NCI-H1930 (cell line): ENCODE measurements at places on chromosomes 5 and 9.

GRCh38 chr9:126361810-126362238 lies 35.2 kb downstream of the MVB12B start:
- DNase-seq, result no peak

DNA sequence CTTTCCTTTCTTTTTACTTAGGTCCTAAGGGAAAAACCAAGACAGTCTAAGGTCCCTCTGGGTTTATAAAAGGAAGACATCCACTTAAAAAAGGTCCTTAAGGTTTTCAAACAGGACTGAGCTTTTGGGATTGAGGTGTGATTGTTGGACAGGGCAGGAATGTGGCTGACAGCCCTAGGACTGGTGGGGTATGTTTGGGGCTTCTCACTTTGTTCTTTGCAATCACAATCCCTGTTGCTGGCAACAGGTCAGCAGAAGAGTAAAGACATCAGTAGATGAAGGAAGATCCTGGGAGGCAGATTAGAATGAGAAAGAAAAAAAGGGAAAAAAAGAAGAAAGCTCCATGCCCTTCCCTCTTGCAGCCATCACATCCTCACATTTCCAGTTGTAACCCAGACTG lies 101.4 kb upstream of the TARS1 start:
- DNase-seq, result no peak

DNA sequence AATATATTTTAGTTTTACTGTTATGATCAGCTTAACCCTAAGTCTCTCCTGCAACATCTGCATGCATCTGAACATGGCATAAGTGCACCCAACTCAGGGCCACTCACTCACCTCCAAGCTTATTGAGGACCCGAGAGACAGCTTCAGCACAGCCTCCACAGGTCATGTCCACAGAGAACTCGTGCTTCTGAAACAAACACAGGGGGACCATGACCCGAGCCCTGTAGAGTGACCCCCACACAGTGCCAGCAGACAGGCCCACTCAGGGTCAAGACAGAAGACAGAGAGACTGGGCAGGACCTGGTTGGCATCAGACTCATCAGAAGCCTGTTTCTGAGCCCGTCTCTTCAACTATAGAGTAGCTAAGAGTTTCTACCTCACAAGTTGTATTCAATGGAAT lies 6.8 kb downstream of the ATOX1 start:
- no peak for DNase-seq

DNA sequence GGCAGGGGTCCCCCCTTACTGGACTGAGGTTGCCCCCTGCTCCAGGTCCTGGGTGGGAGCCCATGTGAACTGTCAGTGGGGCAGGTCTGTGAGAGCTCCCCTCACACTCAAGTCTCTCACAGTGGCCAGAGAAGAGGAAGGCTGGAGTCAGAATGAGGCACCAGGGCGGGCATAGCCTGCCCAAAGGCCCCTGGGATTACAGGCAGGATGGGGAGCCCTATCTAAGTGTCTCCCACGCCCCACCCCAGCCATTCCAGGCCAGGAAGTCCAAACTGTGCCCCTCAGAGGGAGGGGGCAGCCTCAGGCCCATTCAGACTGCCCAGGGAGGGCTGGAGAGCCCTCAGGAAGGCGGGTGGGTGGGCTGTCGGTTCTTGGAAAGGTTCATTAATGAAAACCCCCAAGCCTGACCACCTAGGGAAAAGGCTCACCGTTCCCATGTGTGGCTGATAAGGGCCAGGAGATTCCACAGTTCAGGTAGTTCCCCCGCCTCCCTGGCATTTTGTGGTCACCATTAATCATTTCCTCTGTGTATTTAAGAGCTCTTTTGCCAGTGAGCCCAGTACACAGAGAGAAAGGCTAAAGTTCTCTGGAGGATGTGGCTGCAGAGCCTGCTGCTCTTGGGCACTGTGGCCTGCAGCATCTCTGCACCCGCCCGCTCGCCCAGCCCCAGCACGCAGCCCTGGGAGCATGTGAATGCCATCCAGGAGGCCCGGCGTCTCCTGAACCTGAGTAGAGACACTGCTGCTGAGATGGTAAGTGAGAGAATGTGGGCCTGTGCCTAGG lies at the start of gene CSF2:
CSF2 (plus strand) TSS at position 559 of the 783 bp plus-strand sequence; CDS start at position 594, 35 bp downstream.
- DNase-seq, result no peak

DNA sequence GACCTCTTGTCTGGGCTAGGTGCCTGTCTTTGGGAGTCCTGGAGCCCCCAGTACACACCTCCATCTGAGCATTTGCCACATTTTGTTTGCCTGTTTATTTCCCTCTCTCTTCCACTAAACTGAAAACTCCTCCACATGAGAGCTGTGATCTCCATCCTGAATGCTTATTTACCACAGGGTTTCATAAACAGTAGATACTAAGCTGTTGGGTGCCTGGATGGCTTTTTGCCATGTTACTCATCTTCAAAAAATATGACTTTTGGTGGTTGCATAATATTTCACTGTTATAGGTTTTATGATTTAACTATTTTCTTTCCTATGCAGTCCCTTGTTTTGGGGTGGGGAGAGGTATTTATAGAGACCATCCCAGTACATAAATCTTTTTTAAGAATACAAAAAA lies 99.6 kb downstream of the APBA1 start:
- DNase-seq, result no peak

GRCh38 chr5:873328-873727 lies 19.3 kb downstream of the BRD9 start:
- no peak for DNase-seq

- DNase-seq, result no peak
Measured at GRCh38 chr5:144581044-144581443, 410.4 kb downstream of the KCTD16 start.

GRCh38 chr5:171595801-171596231 lies 176.4 kb downstream of the FGF18 start:
- DNase-seq, result no peak

DNA sequence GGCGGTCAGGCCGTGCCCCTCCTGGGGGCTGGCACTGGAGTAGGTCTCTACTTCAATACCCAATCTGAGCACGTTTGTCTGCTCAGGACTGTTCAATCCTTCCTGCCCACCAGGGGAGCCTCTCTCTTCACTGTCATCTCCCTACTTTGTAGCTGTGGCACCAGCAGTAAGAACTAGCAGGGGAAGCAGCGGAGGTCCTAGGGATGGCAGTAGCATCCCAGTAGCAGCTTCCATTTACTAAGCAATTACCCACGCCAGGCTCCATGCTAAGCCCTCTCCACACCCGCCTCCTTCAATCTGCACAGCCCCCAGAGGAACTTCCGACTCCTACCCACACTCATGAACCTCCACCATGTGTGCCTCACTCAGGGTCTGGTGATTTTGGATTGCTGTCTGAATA lies 31.7 kb downstream of the FSTL4 start:
- DNase-seq, result no peak

- no peak for DNase-seq
Measured at GRCh38 chr5:53963958-53964357, 346.4 kb downstream of the ARL15 start.

DNA sequence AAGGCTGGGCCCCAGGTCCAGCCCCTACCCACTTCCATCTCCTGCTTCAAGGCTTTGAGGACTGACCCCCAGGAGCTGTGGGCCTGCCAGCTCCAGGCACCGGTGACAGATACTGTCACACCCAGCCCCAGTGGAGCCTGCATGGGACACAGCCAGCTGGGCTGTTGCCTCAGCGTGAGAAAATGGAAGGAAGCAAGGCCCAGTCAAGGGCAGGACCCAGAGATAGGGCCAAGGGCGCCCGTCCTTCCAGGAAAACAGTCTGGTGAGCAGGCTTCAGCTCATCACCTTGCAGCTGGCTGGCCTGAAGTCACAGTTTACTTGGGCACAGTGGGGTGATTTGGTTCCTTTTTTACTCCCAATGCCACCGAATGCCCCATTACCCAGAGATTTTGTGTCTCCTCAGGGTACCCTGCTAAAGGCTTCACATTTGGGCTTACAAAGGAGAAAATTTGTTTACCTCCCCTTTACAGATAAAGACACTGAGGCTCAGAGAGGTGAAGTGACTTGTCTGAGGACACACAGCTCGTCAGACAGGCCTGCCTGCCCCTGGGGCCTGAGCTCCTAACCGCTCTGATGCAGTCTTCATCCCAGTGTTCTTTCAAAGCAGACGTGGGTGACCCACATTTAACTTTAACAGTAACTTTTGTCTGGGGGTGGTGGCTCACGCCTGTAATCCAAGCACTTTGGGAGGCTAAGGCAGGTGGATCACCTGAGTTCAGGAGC lies 21.5 kb upstream of the WDR38 start:
- DNase-seq, result no peak

DNA sequence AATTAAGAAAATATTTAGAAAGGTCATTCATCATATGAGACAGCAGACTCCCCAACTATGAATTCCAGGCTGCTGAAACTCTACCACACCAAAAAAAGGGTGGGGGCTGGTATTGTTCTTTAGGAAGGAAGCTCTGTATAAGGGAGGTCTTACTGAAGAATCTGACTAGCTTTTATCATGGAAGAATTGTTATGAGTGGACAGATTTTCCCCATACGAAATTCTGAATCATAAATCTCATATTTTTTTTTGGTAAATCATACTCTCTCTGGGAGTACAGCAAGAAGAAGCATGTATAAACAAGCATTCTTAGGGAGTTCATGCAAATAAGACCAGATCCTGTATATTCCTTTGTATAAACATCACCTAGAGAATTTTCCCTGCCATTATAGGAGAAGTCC lies 220.0 kb downstream of the SLC12A2 start:
- no peak for DNase-seq

DNA sequence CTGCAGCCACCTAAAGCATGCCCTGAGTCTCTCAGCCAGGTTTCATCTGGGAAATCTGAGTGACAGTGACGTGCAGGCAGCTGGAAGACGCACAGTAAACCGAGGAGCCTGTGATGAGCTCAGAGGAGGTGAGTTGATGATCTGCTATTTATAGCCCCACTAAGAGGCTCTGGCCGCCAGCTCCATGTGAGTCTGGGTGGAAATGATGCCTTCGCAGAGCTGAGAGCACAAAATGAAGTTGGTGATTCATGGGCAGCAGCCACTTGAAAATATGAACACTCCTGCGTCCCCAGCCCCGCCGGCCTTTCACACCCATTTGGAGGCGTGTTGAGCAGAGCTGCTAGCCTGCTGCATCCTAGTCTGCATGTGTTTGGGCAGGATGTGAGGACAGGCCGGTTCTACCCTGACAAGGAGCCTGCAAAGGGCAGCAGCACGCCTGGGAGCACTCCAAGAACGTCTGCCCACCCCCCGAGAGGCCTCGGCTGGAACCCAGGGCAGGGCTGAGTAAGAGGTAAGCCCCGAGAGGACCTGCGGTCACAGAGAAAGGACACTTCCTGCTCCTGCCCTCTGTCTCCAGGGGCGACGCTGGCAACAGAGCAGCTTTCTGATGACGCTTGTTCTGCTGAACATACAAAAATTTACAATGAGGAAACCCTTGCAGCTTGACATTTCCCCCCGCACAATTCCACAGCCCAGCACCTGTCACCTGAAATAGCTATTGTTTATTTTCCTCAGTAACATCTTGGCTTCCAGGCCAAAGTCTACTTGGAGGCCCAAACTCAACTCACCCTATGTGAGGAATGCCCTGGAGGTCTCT lies 25.1 kb upstream of the CDKN2AIPNL start:
- DNase-seq, result no peak

DNA sequence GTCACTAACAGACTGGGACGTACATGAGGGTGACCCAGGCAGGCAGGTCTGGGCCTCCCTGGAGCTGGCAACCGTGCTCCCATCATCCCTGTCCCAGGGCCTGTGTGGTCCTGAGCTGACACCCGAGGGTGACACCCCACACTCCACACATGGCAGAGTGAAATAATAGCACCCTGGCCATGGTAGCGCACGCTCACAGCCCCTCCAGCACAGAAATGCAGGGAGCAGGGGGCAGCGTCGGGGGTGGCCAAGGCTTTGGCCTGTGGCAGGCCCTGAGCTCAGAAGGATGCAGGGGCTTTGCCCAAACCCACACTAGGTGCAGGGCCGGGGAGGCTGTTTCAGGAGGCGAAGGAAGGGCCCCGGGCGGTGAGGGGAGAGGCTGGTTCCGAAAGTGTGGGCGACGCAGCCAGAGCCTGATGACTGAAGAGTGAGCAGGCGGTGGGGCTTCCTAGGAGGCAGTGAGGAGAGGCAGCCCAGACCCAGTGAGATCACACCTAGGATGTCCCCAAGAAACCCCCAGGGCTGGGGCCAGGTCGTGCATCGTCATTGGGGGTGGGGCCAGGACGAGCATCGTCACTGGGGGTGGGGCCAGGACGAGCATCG lies 12.9 kb downstream of the OR2V2 start:
- DNase-seq, result no peak

DNA sequence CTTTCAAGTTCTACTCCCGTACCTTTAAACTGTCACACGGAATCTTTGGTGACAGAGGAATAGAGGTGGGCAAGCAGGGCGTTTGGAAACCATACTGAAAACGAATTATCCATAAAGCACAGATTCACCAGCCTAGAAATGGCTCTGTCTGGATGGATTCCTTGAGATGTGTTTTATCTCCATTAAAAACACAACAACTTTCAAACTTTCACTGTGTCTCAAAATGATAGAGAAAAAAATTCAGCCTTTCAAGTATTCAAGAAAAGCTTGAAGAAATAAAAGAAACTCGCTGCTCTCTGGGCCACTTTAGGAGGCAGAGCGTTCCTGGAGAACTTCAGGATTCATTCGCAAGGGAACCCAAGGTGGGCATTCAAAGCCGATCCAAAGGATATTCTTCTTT lies 589 bp upstream of the THBS4 start:
- DNase-seq, result no peak

DNA sequence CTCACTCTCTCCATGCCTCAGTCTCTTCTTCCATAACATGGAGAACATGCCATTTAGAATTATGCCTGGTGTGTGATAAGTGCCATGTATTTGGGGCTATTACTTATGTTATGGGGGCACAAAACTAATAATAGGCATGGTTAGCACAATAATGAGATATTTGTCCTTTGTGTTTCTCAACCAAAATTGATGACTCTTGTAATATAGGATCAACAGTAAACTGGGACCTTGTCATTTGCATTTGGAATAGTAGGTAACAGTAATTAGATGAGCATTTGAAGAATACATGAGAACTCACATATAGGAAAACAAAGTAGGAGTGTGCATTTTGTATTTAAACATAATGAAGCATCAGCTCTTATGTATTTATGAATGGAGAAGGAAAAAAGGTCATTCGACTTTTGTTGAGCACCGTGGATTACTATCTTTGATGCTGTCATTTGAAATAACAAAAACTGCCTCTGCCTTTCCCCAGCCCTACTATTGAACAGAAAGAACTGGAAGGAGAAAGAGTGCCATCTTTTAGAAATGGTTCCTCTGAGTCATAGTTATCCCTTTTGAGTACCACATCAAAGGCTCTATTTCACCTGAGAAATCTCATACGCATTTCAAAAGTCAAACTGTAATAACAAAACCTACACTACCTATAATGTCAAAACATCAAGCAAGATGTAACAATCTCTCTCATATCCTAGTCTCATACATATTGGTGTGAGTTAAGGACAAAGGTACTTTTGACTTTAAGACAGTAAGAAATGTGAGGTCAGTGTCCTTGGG lies 655.2 kb downstream of the PDE4D start:
- DNase-seq, result no peak

- no peak for DNase-seq
Measured at GRCh38 chr5:158727771-158728311, 371.9 kb downstream of the EBF1 start.

GRCh38 chr5:5572976-5573797 lies 150.7 kb downstream of the ICE1 start:
- no peak for DNase-seq

GRCh38 chr9:36486933-36487481 lies 85.7 kb upstream of the MELK start:
- DNase-seq, result no peak
